ENCODE measurements at places on chromosomes 3 and 15. TPM values are rescaled to one million over a fixed set of nuclear protein-coding genes. Genes with fewer than 3 reads are reported as not detected.

- DNase-seq, result peak; percentile 7
These were observed 797 bp downstream of the MAP3K13 start for GRCh38 chr3:185363662-185364203.

- DNase-seq, result peak; percentile 34
These were observed 8.2 kb upstream of the MAP4 start for GRCh38 chr3:48024401-48024800.

Gene GRM7
- total RNA-seq, result not detected

Gene ABHD6
- 17.2 TPM for total RNA-seq

Gene AHSG
- not detected for total RNA-seq

Data from G401 (cell line).